ENCODE measurements at places on chromosomes 3 and 15. TPM values are rescaled to one million over a fixed set of nuclear protein-coding genes. Genes with fewer than 3 reads are reported as not detected.

The HDC gene
- polyA plus RNA-seq, result 6.0 TPM

The GUCA1C gene
- polyA plus RNA-seq, result not detected

The PCOLCE2 gene
- 29.2 TPM for polyA plus RNA-seq

The GOLGA6L22 gene
- not detected for polyA plus RNA-seq

The CORO2B gene
- 17.1 TPM for polyA plus RNA-seq

The ZNF717 gene
- polyA plus RNA-seq, result 7.0 TPM

The ISL2 gene
- not detected for polyA plus RNA-seq

The UBAP1L gene
- polyA plus RNA-seq, result 10.3 TPM

The ENTPD3 gene
- 2.8 TPM for polyA plus RNA-seq

The CYP8B1 gene
- polyA plus RNA-seq, result not detected

The KBTBD13 gene
- polyA plus RNA-seq, result not detected

The GOLGA8S gene
- not detected for polyA plus RNA-seq

The ADGRG7 gene
- polyA plus RNA-seq, result not detected

The RHCG gene
- polyA plus RNA-seq, result 0.32 TPM

The SNTN gene
- polyA plus RNA-seq, result not detected

The SEMA4B gene
- 12.1 TPM for polyA plus RNA-seq

The TMEM207 gene
- polyA plus RNA-seq, result not detected

The GNB4 gene
- 42.8 TPM for polyA plus RNA-seq

The CSPG5 gene
- 67.1 TPM for polyA plus RNA-seq

The FAM81A gene
- polyA plus RNA-seq, result 4.5 TPM

The GOLGA8H gene
- 0.14 TPM for polyA plus RNA-seq

The IQCH gene
- 8.4 TPM for polyA plus RNA-seq

The UTS2B gene
- polyA plus RNA-seq, result 0.46 TPM

The GP9 gene
- polyA plus RNA-seq, result not detected

The PLSCR4 gene
- not detected for polyA plus RNA-seq

The IMPG2 gene
- 5.2 TPM for polyA plus RNA-seq
